ENCODE measurements at places on chromosomes 2 and 18. TPM values are rescaled to one million over a fixed set of nuclear protein-coding genes. Genes with fewer than 3 reads are reported as not detected.

- no peak for DNase-seq
Observed at GRCh38 chr18:11387880-11388279, 221.5 kb upstream of the SLC35G4 start.

- no peak for DNase-seq
Observed at GRCh38 chr2:47026748-47027534, 111.3 kb upstream of the MCFD2 start.

- DNase-seq: no peak
Observed at GRCh38 chr2:199467066-199467822, 9.5 kb upstream of the SATB2 start.

- DNase-seq: no peak
Observed at GRCh38 chr2:109402980-109403840, 210.6 kb downstream of the SEPTIN10 start.

- DNase-seq: no peak
Observed at GRCh38 chr2:105437708-105438103, 38.9 kb upstream of the FHL2 start.

- DNase-seq: no peak
Observed at GRCh38 chr2:176132205-176133171, 3.0 kb downstream of the HOXD8 start.

- DNase-seq: no peak
Observed at GRCh38 chr18:7272311-7273049, 41.6 kb downstream of the LRRC30 start.

GRCh38 chr2:96762529-96763311, 2.0 kb downstream of the CNNM4 start:
- no peak for DNase-seq

- DNase-seq: no peak
Observed at GRCh38 chr2:197145471-197146056, 165.0 kb downstream of the ANKRD44 start.

DNA sequence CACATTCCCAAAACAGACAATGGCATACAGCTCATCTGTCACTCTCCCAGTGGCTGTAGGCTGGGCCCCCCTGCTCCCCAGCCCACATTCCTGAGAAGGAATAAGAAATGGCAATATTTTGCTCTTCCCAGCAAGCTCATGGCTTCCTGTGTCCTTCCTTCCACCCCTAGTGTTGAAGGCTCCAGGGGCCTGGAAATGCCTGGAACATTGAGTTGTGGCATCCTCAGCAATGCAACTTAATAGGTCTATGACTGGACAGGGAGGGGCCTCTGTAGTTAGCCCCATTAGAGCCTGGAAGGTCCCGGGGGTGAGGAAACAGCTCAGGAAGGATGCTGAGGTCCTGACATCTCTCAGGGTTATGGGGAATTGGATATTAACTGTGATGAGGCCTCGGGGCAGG, 3.3 kb downstream of the KIF3C start:
- no peak for DNase-seq

DNA sequence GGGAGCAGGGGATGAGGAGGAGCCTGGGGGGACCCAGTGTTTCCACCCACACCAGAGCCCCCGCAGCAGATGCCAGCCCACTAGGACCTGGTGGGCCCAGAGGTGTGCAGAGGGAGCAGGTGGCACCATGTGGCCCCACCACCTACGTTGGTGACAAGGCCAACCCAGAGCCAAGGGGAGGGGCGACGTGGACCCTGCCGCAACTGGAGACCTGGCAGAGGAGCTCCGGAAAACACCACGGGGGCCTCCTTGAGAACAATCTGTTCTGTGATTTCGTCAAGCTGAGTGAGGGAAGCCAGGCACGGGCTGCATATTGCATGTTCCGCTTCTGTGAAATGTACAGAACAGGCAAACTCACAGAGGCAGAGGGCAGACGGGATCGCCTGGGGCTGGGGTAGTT, 49.1 kb upstream of the GPC1 start:
- no peak for DNase-seq

DNA sequence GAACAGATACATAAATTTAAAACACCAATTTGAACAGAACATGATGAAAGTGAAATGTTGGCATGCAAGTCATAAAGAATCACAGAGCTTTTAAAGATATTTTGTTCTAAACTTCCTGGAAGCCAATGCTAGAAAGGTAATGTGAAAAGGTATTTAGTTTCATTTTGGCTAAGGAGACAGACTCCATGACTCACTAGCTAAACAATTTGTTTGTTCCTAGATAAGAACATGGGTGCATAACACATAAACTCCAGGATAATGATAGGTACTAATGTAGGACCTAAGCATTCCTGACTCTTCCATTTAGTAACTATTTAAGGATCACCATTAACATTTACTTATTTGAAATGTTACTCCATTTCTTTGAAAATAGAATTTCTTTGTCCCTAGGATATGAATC, 292.5 kb upstream of the CNTNAP5 start:
- no peak for DNase-seq

GRCh38 chr2:28976584-28976983, 4.5 kb upstream of the TOGARAM2 start:
- DNase-seq: no peak

SLC66A3 gene
- total RNA-seq: 20.8 TPM

IL1B gene
- total RNA-seq: 30.8 TPM

SH3BP4 gene
- 0.15 TPM for total RNA-seq

ALPP gene
- total RNA-seq: 0.29 TPM

RPRM gene
- not detected for total RNA-seq

TUBB8B gene
- not detected for total RNA-seq

GKN2 gene
- total RNA-seq: not detected

Data from T-helper 17 cell (primary cell).